IPS DF 19.7 (cell line): ENCODE measurements at places on chromosomes 1 and 21.

- DNase-seq = no peak
These were observed 408.5 kb upstream of the NEGR1 start for GRCh38 chr1:72690871-72691270.

- DNase-seq = no peak
These were observed 11.4 kb downstream of the SMYD2 start for GRCh38 chr1:214292322-214292721.

DNA sequence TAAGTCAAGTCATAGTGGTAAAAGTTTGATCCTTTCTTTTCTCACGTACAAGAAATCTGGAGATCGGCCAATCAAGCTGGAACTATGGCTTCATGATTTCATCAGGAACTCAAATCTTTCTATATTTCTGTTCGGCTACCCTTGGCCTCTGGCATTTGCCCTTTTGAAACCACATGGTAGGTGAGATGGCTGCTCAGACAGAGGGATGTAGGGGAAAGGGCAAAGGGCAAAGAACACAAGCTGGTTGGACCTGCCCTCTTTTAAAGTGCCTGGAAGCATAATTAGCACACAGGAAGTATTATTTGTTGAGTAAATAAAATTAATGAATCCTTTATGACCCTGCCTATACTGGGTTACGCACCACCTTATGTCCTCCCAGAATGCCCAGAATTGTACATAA, 11.5 kb upstream of the RGS1 start:
- DNase-seq = no peak

DNA sequence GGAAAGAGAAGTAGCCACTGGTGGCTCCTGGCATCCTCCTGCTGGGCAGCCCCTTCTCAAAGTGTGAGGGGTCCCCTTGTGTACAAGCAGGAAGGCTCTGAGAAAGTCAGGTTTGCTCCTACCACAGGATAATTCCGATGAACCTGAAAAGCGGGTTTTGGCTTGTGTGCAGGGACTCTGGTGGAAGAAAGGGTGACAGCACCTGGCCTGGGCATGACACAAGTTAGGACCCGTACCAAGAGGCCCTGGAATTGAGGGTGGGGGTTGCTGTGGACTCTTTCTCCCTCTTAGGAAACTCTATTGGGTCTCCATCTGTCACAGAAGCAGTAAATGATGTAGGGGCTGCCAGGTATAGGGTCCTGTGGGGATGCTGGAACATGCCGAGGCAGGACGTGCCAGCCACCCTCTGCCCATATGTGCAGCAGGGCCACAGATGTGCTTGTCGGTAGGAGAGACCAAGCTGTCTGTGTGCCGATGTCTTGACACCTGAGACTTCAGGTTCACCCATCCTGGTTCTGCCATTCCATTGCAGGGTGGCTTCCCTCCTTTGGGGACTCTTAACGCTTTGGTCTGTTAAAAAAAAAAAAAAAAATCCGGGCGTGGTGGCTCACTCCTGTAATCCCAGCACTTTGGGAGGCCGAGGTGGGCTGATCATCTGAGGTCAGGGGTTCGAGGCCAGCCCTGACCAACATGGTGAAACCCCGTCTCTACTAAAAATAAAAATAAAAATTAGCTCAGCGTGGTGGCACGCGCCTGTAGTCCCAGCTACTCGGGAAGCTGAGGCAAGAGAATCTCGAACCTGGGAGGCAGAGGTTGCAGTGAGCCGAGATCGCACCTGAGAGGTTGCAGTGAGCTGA, 9.8 kb downstream of the C1orf35 start:
- DNase-seq = no peak

GRCh38 chr1:164382384-164382783, 176.6 kb upstream of the PBX1 start:
- DNase-seq = no peak

DNA sequence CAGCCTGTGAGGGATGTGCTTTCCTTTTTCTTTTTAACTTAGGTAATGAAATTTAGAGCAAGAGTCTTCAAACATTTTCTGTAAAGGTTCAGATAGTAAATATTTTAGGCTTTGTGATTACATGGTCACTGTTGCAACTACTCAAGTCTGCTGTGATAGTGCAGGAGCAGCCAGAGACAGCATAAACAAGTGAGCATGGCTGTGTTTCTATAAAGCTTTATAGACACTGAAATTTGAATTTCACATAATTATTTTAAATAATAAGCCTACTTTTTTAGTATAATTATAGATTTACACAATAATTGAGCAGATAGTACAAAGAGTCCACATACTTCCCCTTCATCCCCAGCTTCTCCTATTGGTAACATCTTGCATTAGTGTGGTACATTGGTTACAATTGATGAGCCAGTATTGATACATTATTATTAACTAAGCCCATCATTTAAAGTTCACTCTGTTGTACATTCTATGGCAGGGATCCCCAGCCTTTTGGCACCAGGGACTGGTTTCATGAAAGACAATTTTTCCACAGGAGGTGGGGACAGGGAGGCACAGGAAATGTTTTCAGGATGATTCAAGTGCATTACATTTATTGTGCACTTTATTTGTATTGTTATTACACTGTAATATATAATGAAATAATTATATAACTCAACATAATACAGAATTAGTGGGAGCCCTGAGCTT, 3.0 kb downstream of the ATF6 start:
- no peak for DNase-seq

GRCh38 chr1:231653632-231654031, 27.0 kb downstream of the DISC1 start:
- DNase-seq = no peak

- no peak for DNase-seq
These were observed 4.7 kb downstream of the PGBD5 start for GRCh38 chr1:230421481-230421880.

DNA sequence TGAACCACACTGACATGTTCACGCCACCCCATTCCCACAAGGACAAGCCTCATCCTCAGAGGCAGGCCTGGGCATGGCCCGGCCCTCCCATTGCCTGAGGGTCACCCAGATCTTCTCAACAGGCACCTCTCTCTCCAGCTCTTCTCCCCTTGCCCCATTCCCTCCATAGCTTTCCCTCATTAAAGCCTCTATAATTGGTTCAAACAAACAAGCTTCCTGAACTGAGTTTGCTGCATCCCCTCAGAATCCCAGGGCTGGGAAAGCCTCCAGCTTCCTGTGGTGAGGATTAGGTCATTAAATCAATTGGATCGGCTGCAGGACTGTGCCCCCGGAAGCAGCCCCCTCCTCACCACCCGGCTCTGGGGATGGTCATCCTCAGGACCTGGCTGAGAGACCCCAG, 18.9 kb downstream of the CTNNBIP1 start:
- DNase-seq = no peak

DNA sequence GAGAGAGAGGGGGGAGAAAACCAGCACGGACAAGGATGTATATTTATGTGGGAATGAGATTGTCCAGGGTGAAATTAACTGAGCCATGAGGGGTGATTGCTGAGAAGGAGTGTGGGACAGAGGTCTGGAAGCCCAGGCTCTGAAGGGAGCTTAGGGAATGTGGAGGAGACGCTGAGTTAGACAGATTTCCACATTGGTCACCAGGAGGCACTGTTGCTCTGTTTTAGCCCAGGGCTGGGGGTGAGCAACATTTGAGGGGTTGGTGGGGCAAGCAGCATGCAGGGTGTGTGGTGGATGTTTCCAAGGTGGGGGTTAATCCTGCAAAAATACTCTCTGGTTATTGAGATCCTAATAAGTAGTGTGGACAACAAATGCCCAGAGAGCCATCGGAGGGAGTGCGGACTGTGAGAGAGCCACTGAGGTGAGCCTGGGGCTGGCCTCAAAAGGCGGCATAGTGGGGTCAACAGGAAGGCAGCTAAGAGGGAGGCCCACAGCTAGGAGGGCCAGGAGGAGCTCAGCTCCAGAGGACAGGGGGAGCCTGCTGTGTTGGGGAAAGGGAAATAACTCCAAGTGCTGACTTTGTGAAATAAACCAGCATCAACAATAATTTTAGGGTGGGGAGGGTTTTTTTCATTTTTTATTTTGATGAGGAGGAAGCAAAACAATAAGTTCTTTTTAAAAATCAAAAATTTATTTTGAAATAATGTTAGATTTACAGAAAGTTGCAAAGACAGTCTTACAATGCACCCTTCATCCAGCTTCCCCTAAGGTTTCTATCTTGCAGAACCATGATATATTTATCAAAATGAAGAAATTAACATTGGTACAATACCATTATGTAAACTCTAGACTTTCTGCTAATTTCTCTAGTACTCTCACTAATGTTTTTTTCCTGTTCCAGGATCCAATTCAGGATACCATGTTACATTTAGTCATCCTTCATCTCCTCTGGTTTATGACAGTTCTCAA, 82.8 kb upstream of the CD34 start:
- DNase-seq = no peak

GRCh38 chr1:158059984-158060383, 66.5 kb downstream of the KIRREL1 start:
- peak; percentile 63 for DNase-seq

DNA sequence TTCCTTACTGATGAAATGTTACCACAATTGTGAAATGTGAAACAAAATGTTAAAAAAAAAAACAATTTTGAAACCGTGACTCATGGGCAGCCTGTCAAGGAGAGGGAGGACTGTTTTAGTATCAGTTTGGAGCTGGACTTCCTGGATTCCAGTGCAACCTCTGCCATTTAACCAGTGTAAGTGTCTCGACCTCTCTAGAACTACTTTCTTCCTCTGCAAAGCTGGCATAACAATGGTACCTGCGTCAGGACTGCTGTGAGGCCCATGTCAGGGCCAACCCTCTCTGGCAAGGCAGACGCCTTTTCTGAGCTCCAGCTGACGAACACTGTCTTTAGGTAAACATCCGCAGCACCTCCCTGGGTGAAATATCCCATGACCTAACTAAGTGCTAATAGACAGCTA, 20.9 kb downstream of the URB1 start:
- no peak for DNase-seq

DNA sequence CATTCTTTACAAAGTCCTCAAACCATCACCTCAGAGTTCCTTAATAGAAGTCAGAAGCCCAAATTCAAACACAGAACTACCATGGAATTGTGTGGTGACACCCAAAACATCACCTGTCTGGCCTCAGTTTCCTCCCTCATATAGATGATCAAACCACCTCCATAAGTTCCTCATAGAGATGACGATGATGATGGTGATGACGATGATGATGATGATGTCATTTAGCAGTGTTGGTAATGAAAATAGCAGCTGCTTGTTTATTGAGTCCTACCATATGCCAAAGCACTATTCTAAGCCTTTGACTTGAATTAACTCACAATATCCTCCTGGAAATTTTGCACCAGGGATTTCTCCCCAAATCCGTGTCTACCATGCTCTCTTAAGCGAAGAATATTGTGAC, 139.9 kb downstream of the PROX1 start:
- DNase-seq = no peak

GRCh38 chr1:52598729-52599128, 3.4 kb upstream of the GPX7 start:
- no peak for DNase-seq

DNA sequence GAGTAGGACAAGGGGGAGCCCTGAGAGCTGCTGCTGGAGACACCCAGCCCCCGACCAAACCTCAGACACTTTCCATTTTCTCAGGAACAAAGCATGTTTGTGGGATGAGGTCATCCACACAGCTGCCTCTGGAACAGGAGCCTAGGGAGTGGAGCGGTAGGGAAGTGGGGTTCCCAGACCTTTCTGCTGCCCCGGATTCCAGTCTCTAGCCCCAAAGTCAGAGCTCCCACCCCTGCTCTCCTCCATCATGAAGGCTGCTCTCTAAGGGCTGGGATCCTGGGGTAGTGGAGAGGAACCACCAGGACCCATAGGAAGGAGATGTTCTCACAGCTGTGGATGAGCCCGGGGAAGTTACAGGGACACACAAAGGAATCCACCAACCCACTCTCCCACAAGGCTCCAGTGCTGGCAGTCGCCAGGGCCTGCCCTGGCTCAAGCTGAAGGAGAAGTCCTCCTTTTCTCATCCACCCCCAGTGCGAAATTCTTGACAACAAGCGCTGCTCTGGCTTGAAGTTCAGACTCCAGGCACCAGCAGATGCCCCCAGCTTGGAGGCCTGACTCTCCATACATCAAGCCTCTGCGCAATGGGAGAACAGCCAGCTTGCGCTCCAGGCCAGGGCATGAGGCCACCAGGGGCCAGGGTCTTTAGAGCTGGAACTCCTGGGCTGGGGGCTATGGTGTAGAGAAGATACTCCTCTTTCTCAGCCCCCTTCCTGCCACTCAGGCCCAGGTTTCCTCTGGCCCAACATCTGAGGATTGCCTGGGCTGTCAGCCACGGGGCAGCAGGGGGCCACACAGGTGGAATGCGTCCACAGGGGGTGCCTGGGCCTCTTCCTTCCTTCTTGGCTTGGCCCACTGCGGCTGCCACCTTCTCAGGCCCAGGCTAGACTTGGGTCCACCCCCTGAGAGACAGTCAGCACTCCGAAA, 4.5 kb downstream of the FHL3 start:
- peak; percentile 74 for DNase-seq

DNA sequence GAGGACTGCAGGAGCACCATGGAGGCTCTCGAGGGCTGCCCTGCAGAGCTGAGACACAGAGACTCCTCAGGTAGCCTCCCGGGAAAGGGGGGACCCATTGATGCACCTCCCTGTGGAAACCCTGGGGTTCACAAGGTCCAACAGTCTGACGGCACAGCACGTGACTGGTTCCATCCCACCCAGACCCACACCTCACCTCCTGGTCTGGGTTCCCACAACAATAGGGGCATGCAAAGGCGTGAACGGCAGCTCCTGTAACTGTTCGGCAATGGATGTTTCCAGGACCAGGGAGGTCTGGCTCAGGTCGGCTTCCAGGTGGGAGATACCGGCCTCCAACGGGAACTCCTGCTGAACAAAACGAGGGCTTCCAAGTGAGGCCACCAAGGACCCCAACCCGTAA, 86.8 kb downstream of the NPHP4 start:
- no peak for DNase-seq

DNA sequence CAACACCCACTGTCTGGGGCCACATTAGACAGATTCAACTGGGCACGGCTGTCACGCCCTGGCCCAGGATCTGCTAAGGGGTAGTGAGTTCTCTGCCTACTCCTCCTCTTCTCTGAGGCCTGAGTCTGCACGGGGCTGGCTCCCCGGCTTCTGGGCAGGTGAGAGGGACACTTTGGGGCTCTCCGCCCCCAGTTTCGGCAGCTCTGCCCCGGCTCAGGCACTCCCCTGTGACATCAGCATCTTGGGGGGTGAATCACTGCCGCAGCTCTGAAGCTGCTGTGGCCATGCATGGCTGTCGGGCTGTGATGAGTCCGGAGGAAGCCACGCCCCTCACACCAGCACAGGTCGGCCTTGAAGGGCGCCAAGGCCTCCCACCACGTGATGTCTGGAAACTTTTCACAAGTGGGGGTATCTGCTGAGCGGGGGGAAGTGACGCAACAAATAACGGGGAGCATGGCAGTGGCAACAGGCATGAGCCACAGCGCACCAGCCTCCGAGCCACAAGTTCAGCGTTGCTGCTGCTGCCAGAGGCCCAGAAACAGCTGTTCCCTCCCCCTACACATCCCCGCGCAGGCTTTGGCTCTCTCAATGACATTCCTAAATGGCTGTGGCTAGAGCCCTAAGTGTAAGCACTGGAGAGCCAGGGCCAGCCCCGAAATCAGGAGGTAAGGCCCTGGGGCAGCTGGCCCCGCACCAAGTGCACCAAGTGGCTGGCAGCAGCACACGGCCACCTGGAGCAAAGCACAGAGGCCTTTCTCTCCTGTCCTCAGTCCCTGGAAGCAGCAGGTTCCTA, 26.3 kb downstream of the ZBTB17 start:
- no peak for DNase-seq
